ENCODE measurements at places on chromosomes 4 and X.

- DNase-seq = no peak
Measured at GRCh38 chr4:9867751-9868425, 86.5 kb downstream of the DRD5 start.

- no peak for DNase-seq
Measured at GRCh38 chrX:129933700-129934099, 27.7 kb downstream of the UTP14A start.

- DNase-seq = no peak
Measured at GRCh38 chr4:87120411-87121162, 99.8 kb downstream of the KLHL8 start.

DNA sequence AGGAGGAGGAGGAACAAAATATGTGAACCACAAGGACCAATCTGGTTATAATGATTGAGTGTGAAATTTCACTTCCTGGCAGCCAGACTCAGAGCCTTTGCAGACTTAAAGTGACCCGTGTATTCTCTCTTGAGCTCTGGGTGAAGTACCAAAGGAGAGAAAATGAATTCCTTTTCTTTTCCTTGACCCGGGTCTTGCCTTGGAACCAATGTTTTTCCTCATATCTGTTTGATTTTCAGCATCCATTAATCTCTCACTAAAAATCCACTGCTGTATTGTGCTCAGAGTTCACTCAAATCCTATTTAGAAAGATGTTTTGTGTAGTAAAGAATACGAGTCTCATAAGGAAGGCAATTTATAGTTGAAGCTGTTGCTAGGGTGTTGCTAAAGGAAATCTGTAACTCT, 78.3 kb upstream of the C1QTNF7 start:
- no peak for DNase-seq

DNA sequence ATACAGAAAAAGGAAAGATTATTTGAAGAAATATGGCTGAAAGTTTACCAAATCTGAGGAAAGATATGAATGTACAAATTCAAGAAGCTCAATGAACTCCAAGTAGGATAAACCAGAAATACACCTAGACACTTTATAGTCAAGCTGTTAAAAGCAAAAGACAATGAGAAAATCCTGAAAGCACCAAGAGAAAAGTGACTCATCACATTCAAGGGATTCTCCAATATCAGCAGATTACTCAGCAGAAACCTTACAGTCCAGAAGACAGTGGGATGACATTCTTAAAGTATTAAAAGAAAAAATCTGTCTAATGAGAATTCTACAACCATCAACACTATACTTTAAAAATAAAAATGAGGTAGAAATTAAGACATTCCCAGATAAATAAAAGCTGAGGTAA, 223.8 kb upstream of the ZCCHC13 start:
- no peak for DNase-seq

DNA sequence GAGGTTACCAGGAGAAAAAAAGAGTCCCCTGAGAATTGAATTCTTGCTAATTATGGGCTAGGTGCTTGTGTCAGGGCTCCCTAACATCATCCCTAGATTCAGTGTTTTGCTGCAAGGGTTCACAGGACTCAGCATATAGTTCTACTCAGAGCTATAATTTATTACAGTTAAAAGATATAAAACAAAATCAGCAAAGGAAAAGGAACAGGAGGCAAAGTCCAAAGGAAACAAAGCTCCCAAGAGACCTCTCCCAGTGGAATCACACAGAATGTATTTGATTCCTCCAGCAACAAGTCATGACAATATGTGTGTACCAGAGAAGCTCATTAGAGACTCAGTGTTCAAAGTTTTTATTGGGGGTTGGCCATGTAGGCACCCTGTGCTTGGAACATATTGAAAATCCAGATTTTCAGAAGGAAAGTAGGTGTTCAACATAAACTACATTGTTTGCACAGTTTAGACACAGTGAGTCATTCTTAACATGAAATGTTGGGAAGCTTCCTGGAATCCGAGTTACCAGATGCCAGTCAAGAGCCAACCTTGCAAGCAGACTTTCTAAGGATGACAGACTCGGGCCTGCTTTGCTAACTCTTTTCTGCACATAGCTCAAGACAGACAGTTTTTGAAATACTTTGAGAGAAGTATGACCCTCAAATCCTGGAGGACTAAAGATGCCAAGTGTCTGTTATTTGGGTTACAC, 311.3 kb upstream of the EMCN start:
- DNase-seq = peak; percentile 45

DNA sequence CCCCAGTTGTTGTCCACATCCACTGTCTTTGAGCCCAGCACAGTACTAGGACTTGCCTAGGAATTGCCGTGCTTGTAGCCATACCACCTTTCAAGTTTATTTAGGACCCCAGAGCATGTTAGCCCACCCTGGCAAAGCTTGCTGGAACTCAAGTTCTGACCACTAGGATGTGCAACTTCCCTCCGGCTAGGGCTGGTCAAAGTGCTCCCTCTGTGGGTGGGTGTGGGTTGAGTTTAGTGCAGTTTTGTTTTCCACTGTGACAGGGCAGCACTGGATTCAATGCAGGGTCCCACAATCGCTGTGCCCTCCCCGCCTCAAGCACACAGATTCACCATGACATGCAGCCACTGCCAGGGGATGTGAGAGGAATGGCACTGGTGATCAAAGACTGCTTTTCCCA, 96.0 kb downstream of the RASGEF1B start:
- no peak for DNase-seq

DNA sequence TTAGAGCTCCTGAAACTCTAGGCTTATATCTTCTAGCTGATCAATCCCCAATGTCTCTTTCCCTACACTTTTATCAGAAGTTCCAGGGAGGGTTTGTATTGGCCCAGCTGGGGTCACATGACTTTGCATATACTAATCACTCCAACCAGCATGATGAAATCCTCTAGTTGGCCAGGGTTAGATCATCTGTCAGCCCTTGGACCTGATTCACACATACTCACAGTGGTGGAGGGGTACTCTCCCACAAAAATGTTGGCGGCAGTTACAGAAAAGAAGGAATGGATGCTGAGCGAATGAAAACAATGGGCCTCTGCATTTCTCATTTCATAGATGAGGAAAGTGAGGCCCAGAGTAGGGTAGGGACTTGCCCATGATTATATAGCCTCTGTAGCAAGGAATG, 151.1 kb downstream of the PJA1 start:
- peak; percentile 31 for DNase-seq

- no peak for DNase-seq
Measured at GRCh38 chr4:189185810-189186432, 754.8 kb upstream of the FRG1 start.

GRCh38 chr4:139853309-139853708, 187.7 kb downstream of the MGST2 start:
- DNase-seq = no peak

DNA sequence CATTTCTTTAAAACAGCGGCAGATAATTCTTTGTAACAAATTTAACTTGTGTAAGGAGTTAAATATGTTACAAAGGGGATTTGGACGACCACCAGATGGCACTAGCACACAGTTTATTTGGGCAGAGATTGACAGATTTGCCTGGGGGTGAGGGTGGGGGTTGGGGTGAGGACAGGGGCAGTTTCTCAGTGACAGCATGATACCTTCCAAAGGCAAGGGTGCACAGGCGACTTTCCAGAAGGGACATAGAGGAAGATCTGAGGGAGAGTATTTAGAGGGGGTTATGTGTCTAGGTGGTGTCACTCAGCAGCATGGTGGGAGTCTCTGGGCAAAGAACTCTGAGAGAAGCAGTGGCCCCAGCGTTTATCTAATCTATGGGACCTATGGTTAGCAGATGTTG, 9.6 kb upstream of the TMA16 start:
- peak; percentile 13 for DNase-seq

GRCh38 chr4:150988238-150988637, 26.8 kb downstream of the LRBA start:
- no peak for DNase-seq

- DNase-seq = peak; percentile 2
Measured at GRCh38 chr4:27350161-27350560, 489.5 kb downstream of the STIM2 start.

All from stromal cell of bone marrow (primary cell).